ENCODE measurements at places on chromosomes 6 and 20. TPM values are rescaled to one million over a fixed set of nuclear protein-coding genes. Genes with fewer than 3 reads are reported as not detected.

- no peak for DNase-seq
Observed at GRCh38 chr6:47481806-47482205, 4.2 kb downstream of the CD2AP start.

DNA sequence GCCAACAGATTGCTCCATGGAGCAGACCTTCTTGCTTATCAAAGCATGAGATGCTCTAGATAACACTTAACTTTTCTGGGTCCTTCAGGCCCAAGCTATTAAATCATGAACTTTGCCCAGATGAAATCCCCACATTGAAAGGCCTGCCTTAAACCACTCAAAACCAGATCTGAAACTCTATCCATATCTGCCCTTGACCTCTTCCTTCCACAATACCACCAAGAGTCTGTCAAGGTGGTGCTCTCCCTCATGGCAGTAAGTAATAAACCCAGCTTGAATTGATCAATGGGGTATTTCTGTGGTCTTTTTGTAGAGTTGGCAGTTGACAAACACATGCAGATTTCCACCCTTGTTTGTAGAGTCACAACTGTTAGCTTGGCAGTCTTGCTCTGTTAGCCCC lies 135.5 kb downstream of the ISM1 start:
- DNase-seq: no peak

- no peak for DNase-seq
Observed at GRCh38 chr20:4787069-4787468, 65.4 kb downstream of the PRND start.

DNA sequence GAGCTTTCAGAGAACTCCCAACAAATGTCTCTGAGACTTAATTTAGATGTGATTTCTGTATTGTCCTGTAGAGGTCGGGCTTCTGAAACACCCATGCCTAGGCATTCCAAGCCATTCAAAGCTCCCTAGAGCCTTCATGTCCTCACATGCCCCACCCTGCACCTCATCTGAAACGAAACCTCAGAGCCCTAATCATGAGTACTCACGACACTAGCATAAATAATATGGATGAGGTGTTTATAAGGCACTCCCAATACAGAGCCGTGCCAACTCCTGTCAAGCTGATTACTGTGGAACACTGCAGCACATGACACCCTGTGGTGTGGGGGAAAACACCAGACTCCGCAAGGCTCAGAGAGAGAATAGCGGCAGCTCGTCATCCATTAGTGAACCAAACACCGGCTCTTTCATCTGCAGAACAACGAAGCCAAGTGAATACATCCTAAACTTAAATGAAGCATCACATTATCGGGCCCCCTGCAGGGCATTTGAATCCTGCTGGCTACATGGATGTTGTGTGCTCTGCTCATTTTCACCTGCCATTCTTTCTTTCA lies 83.8 kb downstream of the FNDC1 start:
- DNase-seq: no peak

DNA sequence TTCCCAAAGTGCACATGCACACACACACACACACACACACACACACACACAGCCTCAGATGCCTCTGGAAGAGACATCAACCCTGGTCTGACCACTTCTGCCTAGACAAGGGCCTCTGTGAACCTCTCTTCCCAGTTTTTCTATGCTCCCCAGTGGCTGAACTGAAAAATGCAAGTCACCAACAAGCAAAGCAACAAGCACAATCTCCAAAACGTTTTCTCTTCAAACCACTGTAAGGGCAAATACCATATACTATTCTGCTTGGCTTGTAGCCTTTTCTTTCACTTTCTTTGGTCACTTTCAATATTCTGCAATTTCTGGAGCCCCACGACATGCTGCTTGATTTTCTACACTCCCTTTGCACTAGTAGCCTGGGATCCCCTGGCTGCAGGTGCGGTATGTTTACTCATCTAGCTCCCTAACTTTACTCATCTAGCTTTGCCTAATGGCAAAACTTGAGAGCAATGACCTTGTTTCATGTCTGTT lies 121.4 kb upstream of the DST start:
- no peak for DNase-seq

DNA sequence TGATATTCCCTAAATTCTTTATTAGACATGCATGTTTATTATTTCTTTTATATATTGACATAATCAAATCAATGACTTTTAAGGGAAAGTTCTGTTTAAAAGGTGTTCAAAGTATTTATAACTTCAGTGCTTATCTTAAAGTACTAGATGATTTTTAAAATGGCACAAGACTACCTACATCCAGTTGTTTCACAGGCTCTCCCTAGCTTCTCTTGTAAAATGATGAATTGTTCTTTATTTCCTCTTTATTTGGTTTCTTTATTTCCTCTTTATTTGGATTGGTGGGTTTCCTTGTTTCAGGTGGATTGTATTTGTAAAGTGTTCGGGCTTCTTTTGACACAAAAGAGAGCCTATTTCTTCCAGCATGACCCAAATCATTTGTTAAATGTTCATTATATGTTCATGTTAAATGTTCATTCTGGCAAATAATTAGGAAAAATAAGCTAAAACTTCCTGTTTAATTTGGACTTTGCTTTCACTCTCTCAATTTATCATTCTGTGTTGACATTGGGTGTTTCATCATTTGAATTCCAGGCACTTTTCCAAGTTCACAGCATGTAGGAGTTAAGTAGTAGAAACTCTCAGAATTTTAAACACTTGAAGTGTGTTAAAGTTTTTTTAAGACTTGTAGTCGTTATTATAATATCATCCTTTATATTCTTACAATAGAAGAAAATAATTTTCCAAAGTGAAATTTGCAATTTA lies 24.6 kb downstream of the MLIP start:
- peak; percentile 21 for DNase-seq

- DNase-seq: no peak
Observed at GRCh38 chr6:138307352-138307751, 70.4 kb upstream of the SMIM28 start.

GRCh38 chr6:36443471-36444428 lies 950 bp downstream of the KCTD20 start:
- no peak for DNase-seq

DNA sequence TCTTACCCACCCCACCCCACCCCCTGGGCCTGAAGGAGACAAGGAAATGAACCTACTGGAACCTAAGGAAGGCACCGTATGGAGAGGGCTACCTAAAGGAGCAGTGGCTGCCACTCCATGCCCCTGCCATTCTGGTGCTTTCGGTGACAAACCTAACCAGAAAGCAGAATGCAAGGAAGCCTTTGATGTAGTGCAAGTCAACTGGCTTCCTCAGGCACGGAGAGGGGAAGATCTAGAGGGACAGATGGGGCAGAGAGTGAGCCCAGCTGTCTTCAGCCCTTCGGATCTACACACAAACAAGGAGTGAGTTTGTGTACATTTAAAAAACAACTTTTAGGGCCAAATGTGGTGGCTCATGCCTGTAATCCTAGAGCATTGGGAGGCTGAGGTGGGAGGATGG lies 39.5 kb downstream of the PPP1R16B start:
- no peak for DNase-seq

DNA sequence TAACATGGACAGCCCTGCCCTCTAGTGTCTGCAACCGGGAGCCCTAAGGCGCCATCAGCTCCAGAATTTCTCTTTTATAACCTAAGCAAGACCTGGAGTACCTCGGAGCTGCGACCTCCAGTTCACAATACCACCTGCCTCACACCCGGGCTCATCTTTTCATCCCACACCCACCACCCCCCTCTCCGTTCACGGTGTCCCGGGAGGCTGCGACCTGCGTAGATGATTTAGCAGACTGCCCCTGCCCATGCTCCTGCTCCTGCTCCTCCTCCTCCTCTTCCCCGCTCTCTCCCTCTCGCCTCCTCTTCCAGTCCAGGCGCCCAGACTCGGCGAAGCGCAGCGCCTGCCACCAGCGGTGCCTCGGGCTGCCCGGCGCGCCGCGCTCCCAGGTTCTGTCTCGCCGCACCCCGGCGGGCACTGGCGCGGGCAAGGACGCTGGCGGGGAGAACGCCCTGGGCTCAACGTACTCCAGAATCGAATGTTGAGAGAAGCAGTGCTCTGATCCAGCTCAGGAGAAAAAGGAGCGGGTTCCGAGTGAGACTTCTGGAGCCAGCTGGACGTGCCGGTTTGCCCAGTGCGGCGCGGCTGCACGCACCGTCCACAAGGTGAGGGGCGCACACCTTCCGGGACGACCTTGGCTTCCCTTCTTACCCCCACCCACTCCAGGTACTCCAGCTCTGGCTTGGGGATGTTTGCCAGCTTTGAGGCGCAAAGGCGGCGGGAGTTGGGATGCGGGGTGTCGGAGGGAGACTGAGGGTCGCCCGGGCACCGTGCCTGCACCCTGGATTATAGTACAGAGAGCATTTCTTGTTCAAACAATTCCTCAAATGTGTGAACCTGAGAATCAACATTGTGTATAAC lies at the start of gene HTR1E:
HTR1E (plus strand) TSS at position 310 of the 861 bp plus-strand sequence. CDS start 77,807 bp downstream, outside the sequence.
- DNase-seq: peak; percentile 75

GRCh38 chr6:104527761-104528415 lies 331.8 kb downstream of the HACE1 start:
- DNase-seq: no peak

- DNase-seq: no peak
Observed at GRCh38 chr6:158268361-158269147, 43.7 kb upstream of the TULP4 start.

- no peak for DNase-seq
Observed at GRCh38 chr6:47129129-47129528, 87.0 kb upstream of the ADGRF1 start.

- no peak for DNase-seq
Observed at GRCh38 chr6:71720705-71721104, 165.6 kb upstream of the RIMS1 start.

DNA sequence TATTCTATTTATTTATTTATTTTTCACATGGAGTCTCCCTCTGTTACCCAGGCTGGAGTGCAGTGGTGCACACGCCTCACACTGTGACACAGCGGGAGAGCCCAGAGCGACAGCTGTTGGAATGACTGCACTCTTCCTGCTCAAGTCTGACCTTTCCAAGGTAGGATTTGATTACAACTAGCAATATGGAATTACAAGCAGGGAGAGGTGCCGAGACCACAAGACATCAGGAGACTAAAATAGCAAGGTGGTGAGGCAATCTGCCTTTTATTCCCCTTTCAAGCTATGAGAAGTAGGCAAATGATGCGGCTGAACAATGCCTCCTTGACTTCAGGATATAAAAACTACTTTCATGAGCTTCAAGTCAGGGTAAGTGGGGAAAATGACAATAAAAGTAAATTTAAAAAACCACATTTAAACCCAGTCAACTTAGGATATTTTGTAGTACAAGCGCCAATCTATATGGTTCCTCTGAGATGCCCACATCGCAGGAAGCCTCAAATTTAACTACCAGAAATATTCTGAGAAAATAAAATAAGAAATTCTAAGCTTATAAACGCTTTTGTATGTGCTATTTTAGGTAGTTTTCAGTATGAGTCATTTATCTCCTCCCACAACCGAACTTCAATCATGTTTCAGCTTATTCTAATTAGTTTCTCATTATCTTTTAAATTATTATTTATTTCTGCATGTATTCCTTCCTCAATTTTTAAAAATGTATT lies 146.9 kb upstream of the SGK1 start:
- DNase-seq: peak; percentile 52

- DNase-seq: no peak
Observed at GRCh38 chr6:159826968-159827647, 27.0 kb downstream of the PNLDC1 start.

GRCh38 chr6:41176189-41176588 lies 13.3 kb upstream of the TREM2 start:
- no peak for DNase-seq

DNA sequence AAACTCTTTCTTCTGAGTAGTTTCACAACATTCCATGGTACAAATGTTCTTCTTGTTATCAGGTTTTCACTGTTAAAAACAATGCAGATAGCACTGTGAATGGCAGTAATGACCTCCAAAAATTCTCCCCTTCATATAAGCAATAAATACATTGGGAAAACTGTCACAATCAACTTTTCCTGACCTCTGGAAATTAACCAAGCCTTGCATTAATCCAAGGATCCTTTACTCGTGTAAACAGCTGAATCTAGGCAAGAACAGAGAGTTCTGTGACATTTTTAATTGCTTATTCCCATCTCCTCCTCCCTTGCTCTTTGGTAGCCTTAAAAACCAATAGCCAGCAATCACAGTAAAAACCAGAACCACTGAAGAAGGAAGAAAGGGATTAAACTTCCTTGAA lies 37.8 kb downstream of the FOXQ1 start:
- DNase-seq: no peak

GRCh38 chr6:29926413-29927274 lies 15.7 kb upstream of the HLA-A start:
- DNase-seq: peak; percentile 63

GRCh38 chr20:6347916-6348315 lies 225.1 kb upstream of the FERMT1 start:
- DNase-seq: peak; percentile 7

DNA sequence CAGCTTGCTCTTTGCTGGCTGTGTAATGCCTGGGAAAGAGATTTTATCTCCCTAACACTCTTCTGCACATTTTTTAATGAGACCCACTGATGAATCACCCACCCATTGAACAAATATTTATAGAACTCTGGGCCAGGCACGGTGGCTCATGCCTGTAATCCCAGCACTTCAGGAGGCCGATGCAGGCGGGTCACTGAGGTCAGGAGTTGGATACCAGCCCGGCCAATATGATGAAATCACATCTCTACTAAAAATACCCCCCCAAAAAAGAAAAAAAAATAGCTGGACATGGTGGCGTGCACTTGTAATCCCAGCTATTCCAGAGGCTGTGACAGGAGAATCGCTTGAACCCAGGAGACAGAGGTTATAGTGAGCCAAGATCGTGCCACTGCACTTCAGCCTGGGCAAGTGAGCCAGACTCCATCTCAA lies 82.1 kb upstream of the SIRPA start:
- DNase-seq: no peak

DNA sequence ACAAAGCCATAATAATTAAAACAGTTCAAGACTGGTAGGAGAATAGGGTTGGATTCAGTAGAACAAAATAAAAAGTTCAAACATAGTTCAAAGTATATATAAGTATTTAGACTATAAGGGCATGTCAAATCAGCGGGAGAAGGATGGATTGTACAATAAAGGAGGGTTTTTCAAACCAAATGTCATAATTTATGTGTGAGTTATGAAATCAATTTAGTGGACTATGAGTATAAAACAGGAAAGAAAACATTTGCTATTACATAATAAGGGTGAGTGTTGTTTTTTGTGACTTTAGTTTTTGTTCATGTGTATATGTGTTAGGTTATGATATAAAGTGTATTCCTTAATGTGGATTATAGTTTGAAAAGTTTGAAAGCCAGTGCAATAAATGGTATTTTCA lies 10.6 kb downstream of the ORC3 start:
- no peak for DNase-seq

- peak; percentile 19 for DNase-seq
Observed at GRCh38 chr6:13076575-13076974, 251.8 kb downstream of the TBC1D7 start.

Gene NINL
- 25.2 TPM for total RNA-seq

Gene GNMT
- 0.54 TPM for total RNA-seq

Gene FAM209B
- total RNA-seq: not detected

Gene TMEM170B
- total RNA-seq: 3.7 TPM

Gene CLVS2
- not detected for total RNA-seq

Gene TDRD6
- 0.47 TPM for total RNA-seq

Gene HSPA1L
- 1.7 TPM for total RNA-seq

Gene FITM2
- total RNA-seq: 10.0 TPM

Gene SASH1
- total RNA-seq: 148 TPM

Gene RBPJL
- not detected for total RNA-seq

Gene C6orf47
- 26.5 TPM for total RNA-seq

Gene SEL1L2
- not detected for total RNA-seq
